LoVo (cell line): ENCODE measurements at places on chromosomes 6 and 20.

- DNase-seq, result peak; percentile 72
Measured at GRCh38 chr6:35583893-35584688, 71.4 kb upstream of the TULP1 start.

DNA sequence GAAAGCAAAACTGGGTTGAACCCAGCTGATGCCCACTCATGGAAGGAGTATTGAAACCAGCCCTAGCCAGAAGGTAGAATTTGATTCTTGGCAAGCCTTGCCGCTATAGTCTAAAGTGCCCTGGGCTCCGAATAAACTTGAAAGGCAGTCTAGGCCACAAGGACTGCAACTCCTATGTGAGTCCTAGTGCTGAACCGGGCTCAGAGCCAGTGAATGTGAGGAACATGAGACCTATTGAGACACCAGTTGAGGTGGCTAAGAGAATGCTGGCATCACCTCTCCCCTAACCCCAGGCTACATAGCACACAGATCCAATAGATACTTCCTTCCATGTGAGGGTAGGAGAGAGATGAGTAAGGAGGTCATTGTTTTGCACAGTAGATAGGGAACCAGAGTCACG is 3.5 kb upstream of the DEFB110 start:
- no peak for DNase-seq

DNA sequence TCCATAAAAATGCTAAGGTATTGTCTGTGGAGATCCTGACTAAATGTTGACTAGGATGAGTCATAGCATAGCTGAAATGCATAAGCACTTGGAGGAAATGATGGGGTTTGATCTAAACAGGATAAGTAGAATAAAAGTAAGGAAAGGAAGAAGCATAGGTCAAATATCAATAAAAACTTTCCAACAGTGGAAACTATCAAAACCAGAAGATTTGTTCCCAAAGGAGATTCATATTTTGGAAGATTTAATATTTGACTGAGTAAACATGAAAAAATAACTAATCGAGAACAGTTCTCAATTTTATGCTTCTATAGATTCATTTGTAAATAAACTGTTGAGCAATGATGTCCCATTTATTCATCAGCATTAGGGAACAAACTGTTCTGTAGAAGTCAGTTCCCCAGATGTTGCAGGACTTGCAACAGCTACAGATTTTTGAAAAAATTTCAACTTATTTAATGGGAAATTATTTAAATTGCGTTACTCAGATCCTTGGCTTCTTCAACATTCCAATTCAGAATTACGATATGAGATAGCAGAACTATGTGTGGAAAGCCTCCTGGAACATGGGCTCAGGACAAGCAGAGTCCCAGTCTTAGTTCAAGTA is 133.7 kb upstream of the TBX18 start:
- no peak for DNase-seq

DNA sequence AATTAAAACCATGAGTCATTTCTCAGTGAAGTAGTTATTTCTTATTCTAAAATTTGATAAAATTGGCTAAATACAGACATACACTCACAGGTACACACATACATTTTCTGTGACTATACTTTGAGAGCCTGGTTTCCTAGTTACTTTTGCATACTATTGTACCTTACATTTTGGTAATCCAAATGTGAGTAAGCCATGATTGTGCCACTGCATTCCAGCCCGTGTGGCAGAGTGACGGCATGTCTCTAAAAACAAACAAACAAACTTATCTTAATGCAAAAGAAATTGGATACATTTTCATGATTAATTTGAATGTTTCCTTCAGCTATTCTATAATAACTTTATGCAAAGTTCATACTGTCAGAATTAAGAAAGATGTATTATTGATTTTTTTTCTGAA is 628.8 kb downstream of the GRIK2 start:
- DNase-seq, result no peak

GRCh38 chr20:36017048-36017951 is 48.9 kb downstream of the CNBD2 start:
- DNase-seq, result peak; percentile 47

DNA sequence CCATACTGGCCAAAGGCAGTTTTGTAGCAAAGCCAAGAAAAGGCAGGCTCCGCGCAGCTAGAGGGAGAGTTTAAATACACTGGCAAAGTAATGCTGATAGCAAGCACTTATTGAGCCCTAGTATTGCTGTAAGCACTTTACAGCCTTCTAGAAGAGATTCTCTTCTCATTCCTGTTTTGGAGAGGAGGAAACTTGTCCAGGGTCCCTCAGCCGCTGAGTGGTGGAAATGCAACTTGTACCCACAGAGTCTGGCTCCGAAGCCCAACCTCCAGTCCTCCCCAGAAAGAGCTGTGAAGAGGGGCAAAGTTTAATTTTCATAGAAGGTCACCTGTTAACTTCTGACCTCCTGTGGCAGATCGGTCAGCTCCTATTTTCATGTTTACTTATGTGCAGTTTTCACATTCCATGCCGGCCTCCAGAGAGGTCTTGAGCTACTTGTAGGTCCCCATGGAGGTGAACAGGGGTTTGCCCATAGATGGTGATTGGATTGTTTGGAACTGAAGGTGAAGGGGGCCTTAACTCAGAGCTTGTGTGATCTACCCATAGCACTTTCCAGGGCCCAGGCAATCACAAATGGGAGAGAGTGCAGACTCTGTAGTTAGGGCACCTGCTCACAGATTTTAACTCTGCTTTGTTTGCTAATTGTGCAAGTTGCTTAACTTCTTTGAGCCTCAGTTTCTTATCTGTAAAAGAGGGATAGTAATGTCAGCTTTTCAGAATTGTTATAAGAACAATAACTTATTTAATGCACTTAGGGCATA is 70.7 kb downstream of the LYRM2 start:
- no peak for DNase-seq

- DNase-seq, result no peak
Measured at GRCh38 chr6:88775866-88776571, 187.4 kb downstream of the RNGTT start.
